ENCODE measurements at places on chromosomes 5 and 9. TPM values are rescaled to one million over a fixed set of nuclear protein-coding genes. Genes with fewer than 3 reads are reported as not detected.

GRCh38 chr9:92619601-92620300 lies 50.2 kb downstream of the IPPK start:
- no peak overlapping the region for H3K27ac ChIP-seq
- H3K4me3 ChIP-seq = no peak overlapping the region
- no peaks in the 10 kb centered on the region for H3K27me3 ChIP-seq
- no peak for DNase-seq

CYLC2 gene
- not detected for total RNA-seq

GRCh38 chr5:110716247-110717245 lies 9.9 kb downstream of the TMEM232 start:
- H3K27ac ChIP-seq = no peak overlapping the region
- H3K27me3 ChIP-seq = no peaks in the 10 kb centered on the region
- H3K4me1 ChIP-seq = no peaks in the 10 kb centered on the region
- no peak for DNase-seq
- H3K36me3 ChIP-seq = no peaks in the 10 kb centered on the region

GRCh38 chr5:159412284-159413046 lies 82.2 kb upstream of the IL12B start:
- H3K4me3 ChIP-seq = no peak overlapping the region
- H3K36me3 ChIP-seq = no peaks in the 10 kb centered on the region
- peaks cover 6% of the 10 kb centered on the region for H3K27me3 ChIP-seq
- DNase-seq = no peak
- H3K27ac ChIP-seq = no peak overlapping the region

SH2D3C gene
- not detected for total RNA-seq

DNA sequence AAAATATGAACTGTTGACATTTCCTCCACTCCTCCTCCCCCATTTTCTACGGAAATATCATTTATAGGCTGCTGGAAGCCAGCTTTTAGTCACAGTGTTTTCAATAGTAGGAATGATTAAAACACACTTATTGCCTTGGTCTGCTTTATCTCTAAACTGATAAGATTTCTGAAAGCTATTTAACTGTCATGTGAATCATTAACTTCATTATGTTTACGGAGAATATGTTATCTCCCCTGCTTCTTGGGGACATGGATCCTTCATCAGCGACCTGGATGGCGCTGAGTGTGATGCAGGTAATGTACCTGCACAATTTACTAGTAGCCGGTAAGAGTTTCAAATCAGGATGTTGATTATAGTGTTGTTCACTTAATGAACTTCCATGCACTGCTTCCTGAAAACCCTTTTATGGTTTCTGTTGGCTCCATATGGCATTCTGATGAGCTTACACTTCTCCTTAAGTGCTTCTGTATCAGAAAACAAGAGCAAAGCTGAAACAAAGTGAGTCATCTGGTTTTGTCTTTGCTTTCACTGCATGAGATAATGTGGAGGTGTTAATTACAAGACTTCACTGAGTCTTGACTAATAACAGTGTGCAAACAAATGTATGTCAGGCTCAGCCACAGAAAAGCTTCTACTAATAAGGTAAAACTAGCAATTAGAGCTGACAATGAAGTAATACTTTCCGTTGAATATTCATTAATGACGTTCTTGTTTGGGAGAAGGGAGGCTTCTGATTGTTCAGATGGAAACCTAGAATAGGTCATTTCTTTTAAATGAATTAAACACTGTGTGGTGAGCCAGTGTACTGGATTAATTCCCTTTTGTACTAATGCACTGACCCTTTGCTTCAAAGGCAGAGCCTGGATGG lies 162.4 kb upstream of the ZNF608 start:
- peaks cover 6% of the 10 kb centered on the region for H3K4me1 ChIP-seq
- peaks cover 3% of the 10 kb centered on the region for H3K27me3 ChIP-seq
- no peak overlapping the region for H3K27ac ChIP-seq
- no peak for DNase-seq

PSAT1 gene
- total RNA-seq = 61.6 TPM

PCDHGA8 gene
- total RNA-seq = 0.91 TPM

- peaks cover 30% of the 10 kb centered on the region for H3K27me3 ChIP-seq
- H3K4me1 ChIP-seq = no peaks in the 10 kb centered on the region
- H3K27ac ChIP-seq = no peak overlapping the region
- H3K36me3 ChIP-seq = no peaks in the 10 kb centered on the region
- H3K4me3 ChIP-seq = 0 out of 2 replicates have a peak overlapping the region, but pooled peaks have one; percentile 26
- DNase-seq = no peak
These were observed 1.2 kb downstream of the N4BP3 start for GRCh38 chr5:178114325-178115135.

GRCh38 chr9:69293156-69293555 lies 31.9 kb upstream of the ENTREP1 start:
- H3K27me3 ChIP-seq = peaks cover 22% of the 10 kb centered on the region
- DNase-seq = no peak
- H3K4me3 ChIP-seq = no peak overlapping the region
- H3K36me3 ChIP-seq = no peaks in the 10 kb centered on the region

- DNase-seq = peak; percentile 15
- no peaks in the 10 kb centered on the region for H3K27me3 ChIP-seq
- no peak overlapping the region for H3K27ac ChIP-seq
- H3K36me3 ChIP-seq = peaks cover 27% of the 10 kb centered on the region
These were observed 64.2 kb downstream of the GAPVD1 start for GRCh38 chr9:125325826-125326225.

- H3K36me3 ChIP-seq = no peaks in the 10 kb centered on the region
- H3K4me1 ChIP-seq = no peaks in the 10 kb centered on the region
- H3K27ac ChIP-seq = no peak overlapping the region
These were observed 920.9 kb upstream of the CTNND2 start for GRCh38 chr5:12825163-12825562.

DNA sequence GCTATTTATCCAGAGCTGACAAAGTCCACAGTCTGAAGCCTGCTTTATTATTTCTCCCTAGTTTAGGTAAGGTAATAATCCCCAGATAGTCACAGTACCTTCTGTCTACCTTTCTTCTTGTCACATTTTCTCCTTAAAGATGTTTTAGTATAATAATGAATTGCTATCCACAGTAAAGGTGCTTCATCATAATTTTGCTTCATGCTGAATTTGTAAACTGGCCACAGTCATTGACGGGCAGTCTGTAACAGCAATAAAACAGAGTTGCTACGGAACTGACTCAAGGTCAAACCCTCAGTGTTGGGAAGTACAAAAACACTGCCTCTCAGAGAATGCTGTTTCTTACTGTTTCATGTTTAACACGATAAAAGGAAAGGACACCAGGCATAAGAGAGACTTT lies 195.7 kb downstream of the ZNF608 start:
- H3K27ac ChIP-seq = no peak overlapping the region
- DNase-seq = no peak
- no peaks in the 10 kb centered on the region for H3K4me1 ChIP-seq
- H3K4me3 ChIP-seq = no peak overlapping the region

DNA sequence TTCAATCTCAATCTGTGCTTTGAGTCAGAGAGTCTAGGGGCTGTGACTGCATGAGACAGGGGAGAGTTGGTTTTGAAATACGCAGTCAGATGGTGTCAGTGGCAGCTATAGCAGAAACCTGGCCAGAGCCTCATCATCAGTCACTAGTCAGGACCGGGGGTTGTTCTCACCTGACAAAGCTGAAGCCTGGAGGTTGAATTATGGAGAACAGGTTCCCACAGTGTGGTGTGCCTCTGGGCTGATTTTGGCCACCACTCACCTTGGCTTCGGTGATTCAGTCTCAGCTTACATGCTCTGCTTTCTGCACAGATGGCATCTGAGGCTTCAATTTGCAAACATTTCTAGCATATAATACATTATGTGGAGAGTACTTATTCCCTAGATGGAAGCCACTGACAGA lies 387.3 kb downstream of the YTHDC2 start:
- no peak for DNase-seq
- no peaks in the 10 kb centered on the region for H3K27me3 ChIP-seq
- no peaks in the 10 kb centered on the region for H3K4me1 ChIP-seq
- no peaks in the 10 kb centered on the region for H3K36me3 ChIP-seq
- no peak overlapping the region for H3K4me3 ChIP-seq

DNA sequence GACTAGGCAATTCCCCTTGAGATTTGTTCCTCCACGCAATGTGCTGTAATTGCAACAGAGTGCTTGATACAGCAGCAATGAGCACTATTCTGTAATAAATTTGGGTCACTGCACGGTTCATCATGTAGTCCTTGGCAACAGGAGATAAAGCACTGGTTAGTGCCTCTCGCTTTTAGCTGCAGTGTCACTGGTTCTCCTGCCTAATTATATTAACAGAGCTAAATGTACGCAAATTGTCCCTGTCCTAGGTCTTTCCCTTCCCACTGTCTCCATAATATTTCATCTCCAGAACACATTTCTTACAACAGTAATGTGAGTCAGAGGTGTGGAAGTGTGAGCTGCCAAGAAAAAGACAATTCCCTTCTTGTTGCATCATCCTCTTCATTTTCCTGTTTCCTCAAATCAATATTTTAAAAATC lies 553.1 kb downstream of the ZNF608 start:
- H3K36me3 ChIP-seq = no peaks in the 10 kb centered on the region
- no peaks in the 10 kb centered on the region for H3K27me3 ChIP-seq

DNA sequence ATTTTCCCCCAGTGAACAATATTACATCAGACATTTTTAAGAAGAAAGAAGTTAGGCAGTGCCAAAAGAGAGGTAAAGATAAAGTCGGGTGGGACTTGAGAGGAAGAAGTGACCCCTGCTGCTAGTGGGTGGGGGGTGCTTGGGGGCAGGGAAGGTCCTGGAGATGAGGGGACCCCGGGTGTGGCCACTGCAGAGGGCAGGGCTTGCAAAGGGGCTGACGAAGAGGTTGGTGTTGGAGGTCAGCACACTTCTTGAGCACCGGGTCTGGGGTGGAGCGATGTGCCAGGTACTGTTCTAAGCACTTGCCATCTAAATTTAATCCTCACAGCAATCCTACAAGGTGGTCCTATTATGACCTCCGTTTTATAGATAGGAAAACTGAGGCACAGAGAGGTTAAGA lies 62.0 kb downstream of the AMBP start:
- no peak overlapping the region for H3K4me3 ChIP-seq
- 0 out of 2 replicates have a peak, but pooled peaks cover 3% of the 10 kb centered on the region for H3K27me3 ChIP-seq
- no peak overlapping the region for H3K27ac ChIP-seq

DNA sequence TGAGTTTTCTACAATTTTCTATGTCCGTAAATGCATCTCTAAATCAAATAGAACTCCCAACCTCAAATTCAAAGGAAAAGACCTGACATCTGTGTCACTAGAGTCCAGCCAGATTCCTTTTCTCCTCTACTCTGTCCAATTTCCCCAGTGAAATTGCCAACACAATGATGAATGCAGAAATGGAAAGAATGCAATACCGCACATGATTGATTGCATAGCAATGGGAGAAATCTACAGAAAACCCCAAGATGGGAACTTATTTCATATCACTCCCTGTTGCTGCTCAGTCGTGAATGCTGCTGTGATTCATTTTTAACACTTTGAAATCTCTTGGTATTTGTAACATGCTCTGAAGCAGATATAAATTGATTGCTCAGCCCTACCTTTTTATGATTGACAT lies 355.1 kb upstream of the TUSC1 start:
- H3K4me1 ChIP-seq = peaks cover 10% of the 10 kb centered on the region
- no peak for DNase-seq
- no peaks in the 10 kb centered on the region for H3K27me3 ChIP-seq
- no peak overlapping the region for H3K4me3 ChIP-seq
- no peaks in the 10 kb centered on the region for H3K36me3 ChIP-seq

OR13D1 gene
- total RNA-seq = not detected

SLC36A3 gene
- total RNA-seq = not detected

MLANA gene
- total RNA-seq = not detected

- no peaks in the 10 kb centered on the region for H3K27me3 ChIP-seq
- H3K36me3 ChIP-seq = no peaks in the 10 kb centered on the region
- H3K4me1 ChIP-seq = peaks cover 30% of the 10 kb centered on the region
- H3K4me3 ChIP-seq = no peak overlapping the region
- no peak for DNase-seq
- no peak overlapping the region for H3K27ac ChIP-seq
These were observed 9.4 kb upstream of the SPDL1 start for GRCh38 chr5:169574134-169574646.

NOXA1 gene
- total RNA-seq = 0.51 TPM

GRCh38 chr5:153537207-153537606 lies 46.7 kb downstream of the GRIA1 start:
- DNase-seq = no peak
- peaks cover 4% of the 10 kb centered on the region for H3K4me1 ChIP-seq
- 0 out of 2 replicates have a peak, but pooled peaks cover 1% of the 10 kb centered on the region for H3K27me3 ChIP-seq
- H3K36me3 ChIP-seq = no peaks in the 10 kb centered on the region
- H3K4me3 ChIP-seq = no peak overlapping the region

BTNL8 gene
- total RNA-seq = not detected

IL9 gene
- total RNA-seq = not detected

SLC25A48 gene
- not detected for total RNA-seq

DNA sequence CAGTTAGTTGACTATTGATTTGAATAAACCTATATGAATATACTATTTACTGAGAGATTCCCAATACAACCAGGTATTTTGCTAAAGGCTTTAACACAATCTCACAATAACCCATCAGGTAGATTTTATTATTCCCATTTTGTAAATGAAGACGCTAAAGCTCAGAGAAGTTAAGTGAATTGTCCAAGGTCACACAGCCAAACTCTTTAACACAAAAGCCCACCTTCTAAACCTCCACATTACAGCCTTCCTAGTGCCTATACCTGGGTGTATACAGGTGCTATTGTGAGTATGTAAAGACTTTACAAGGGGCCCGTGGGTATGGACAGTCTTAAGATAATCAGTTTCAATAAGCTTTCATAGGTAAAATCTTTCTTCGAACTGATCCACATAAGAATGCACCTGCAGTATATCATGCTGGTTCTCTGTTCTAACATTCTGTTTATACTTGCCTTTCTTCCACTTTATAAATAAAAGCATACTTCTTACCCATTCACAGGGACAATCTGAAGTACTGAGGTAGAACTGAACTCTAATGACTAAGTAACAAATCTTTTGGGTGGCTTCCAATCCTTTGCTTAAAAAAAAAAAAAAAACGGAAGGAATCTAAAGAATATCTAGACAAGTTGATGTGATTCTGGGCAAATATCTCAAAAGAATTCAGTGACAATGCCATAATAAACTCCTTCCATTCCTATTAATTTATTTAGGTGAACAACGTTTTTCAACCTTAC lies 59.1 kb downstream of the PJA2 start:
- DNase-seq = no peak
- H3K36me3 ChIP-seq = peaks cover 9% of the 10 kb centered on the region
- no peak overlapping the region for H3K27ac ChIP-seq
- H3K4me3 ChIP-seq = no peak overlapping the region

DNA sequence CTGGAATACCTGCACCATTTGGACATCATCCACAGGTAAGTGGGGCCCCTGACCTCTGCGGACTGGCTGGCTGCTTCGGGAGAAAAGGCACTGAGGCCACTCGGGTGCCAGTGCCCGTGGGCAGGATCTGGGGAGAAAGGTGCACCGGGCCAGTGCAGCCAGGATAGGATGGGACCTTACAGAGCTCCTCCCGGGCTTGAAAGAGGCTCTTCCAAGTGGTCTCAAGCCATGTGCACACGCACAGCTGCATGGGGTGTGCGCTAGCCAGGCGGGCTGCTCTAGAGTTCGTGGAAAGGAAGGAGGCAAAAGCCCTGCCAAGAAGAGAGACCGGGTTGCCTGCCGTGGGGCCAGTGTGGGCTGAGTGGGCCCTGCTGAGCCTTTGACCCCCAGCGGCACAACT lies 13.4 kb downstream of the STKLD1 start:
- no peak overlapping the region for H3K4me3 ChIP-seq
- 0 out of 2 replicates have a peak, but pooled peaks cover 7% of the 10 kb centered on the region for H3K4me1 ChIP-seq
- H3K27me3 ChIP-seq = peaks cover 14% of the 10 kb centered on the region
- DNase-seq = no peak
- no peak overlapping the region for H3K27ac ChIP-seq

EIF4E1B gene
- total RNA-seq = not detected

- no peak overlapping the region for H3K27ac ChIP-seq
- no peaks in the 10 kb centered on the region for H3K36me3 ChIP-seq
- H3K4me3 ChIP-seq = no peak overlapping the region
- no peak for DNase-seq
These were observed 576.7 kb upstream of the ACO1 start for GRCh38 chr9:31807574-31808256.
